ENCODE measurements at places on chromosomes 16 and 17.

GRCh38 chr16:61313931-61314330, 722.3 kb downstream of the CDH8 start:
- no peak for DNase-seq

DNA sequence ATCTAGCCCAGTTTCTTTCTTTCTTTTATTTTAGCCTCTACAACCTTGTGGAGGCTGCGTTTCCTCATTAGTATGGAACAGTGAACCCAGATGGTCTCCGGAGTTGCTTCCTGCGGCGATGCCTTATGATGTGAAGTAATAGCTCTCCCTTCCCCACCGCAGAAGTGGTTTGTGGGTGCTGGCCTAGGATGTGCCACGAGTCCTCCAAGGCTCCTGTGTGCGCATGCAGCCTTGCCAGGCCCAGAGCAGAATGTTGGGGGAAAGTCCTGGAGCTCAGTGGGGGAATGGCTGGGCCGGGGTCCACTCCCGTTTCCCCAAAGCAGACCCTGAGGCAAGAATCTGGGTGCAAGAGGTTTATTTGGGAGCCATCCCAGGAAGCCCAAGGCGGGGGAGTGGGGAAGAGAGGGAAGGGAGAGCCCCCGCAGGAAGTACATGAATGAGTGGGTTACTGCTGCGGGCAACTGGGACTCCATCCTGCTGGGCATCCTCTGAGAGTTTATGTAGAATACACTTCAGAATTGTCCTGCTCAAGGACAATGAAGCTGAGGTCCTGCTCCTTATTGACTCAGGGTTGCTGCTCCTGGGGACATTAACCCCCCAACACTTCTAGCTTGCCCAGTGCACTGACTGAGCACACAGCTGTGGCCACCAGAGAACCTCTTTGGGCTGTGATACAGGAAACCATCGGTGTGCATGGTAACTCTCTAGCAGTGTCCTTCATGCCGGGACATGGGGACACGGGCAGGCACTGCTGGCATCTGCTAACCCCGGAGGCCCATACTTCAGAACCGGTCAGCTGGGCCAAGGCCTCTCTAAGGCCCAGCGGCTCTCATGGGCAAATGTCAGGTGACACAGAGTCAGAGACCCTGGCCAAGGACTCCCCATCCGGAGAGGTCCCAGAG, 3.7 kb upstream of the HCRT start:
- no peak for DNase-seq

DNA sequence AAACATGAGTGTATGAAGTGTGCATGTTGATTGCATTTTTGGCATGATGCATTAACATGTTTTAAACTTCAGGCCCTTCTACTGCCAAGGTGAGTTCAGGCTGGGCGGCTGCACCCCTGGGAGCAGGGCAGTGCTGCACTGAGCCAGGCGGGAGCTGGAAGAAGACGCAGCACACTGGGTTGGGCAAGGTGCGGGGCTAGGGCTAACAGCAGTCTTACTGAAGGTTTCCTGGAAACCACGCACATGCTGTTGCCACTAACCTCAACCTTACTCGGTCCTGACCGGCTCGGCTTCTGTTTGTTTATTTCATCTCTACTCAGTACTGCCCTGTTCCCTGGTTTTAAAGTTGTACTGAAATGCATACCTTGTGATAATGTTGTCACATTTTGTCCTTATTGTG, 61.0 kb downstream of the MAP2K4 start:
- DNase-seq, result no peak

- DNase-seq, result no peak
Measured at GRCh38 chr16:68003031-68003430, 3.7 kb upstream of the DPEP2 start.

DNA sequence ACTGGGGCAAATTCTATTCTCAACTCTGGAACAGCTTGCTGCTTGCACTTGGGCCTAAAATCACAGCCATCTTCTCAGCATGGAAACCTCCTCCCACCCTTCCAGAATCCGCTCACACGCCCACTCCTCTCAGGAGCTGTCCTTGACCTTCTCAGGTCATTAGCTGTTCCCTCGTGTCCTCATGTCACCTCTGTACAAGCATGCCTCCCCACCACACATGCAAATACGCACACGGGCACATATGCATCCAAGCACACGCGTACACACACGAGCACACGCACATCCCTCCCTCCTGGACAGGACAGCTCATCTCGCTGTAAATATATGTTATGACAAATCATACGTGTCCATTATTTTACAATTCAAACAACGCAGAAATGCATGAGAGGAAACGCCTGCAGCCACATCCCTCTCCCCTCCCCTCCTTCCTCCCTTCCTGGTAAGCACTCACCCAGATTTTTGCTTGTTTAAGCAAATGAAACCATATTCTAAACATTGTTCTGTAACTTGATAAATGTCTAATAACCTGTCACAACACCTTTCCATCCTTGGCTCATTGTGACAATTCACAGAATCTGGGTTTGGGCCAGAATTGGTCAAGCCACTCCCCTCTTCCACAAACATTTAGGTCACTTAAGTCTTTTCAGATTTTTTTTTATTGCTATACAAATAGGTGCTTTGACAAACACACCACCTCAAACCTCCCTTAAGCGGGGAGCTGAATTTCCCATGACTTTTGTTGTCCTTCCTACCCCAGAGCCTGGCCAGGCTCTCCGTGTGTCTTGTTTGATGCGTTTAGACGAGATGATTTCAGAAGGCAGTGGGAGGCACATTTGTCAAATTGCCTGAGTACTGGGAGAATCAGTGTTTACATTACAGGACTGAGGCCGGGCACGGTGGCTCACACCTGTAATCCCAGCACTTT, 41.7 kb downstream of the DNAH17 start:
- no peak for DNase-seq

GRCh38 chr17:28173031-28173561, 130.6 kb downstream of the NLK start:
- DNase-seq, result no peak

- no peak for DNase-seq
Measured at GRCh38 chr17:13544765-13545164, 57.0 kb downstream of the HS3ST3A1 start.

GRCh38 chr17:59779521-59779920, 72.1 kb downstream of the VMP1 start:
- no peak for DNase-seq

DNA sequence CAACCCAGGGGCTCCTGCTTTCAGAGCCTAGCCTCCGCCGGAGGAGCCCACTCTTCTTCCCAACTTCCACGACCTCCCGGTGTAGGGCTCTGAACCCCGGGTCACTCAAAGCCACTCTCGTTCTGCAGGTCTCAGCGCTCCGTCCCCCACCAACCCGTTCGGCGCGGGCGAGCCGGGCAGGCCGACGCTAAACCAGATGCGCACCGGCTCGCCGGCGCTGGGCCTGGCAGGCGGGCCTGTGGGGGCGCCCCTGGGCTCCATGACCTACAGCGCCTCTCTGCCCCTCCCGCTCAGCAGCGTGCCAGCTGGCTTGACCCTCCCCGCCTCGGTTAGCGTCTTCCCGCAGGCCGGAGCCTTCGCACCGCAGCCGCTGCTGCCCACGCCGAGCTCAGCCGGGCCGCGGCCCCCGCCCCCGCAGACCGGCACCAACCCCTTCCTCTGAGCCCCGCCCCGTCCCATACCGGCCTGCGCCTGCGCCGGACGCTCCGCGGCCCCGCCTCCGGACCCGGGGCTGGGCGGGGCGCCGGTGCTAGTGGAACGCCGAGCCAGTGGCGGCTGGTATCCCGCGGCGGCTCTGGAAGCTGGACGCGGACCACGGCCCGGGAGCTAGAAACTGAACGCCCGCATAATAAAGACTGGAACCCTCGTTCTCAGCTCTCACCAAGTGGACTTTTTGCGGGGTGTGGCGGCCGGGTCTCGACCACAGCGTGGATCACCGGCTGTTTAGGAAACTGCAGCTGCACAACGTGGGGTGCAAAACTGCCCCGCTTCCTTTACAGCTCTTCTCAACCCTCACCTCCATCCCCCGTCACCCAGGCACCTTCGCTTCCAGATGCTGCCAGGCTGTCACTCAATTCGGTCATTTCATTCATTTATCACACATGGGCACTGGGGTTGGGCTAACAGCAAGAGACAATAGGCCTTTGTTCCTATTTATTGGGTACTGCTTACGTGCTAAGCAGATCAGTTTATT, 5.0 kb upstream of the SPATA20 start:
- DNase-seq, result peak; percentile 88

DNA sequence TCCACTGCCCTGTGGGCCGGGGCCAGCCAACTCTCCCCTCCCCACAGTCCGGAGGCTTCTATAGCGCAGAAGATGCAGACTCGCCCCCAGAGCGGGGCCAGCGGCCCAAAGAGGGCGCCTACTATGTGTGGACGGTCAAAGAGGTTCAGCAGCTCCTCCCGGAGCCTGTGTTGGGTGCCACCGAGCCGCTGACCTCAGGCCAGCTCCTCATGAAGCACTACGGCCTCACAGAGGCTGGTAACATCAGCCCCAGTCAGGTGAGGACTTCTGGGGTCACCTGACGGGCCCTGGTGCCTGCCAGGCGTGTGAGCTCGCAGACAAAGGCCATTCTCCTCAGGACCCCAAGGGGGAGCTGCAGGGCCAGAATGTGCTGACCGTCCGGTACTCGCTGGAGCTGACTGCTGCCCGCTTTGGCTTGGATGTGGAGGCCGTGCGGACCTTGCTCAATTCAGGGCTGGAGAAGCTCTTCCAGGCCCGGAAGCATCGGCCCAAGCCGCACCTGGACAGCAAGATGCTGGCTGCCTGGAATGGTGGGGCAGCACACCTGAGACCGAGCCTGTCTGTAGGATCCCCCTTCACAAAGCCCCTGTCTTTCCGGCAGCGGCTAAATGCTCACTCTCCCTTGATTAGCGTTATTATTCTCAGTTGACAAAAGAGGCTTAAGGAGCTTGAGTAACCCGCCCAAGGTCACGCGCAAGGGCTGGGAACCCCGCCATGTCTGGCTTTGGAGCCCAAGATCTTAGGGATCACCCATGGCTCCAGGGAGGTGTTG, 3.9 kb downstream of the SPATA20 start:
- DNase-seq, result no peak

DNA sequence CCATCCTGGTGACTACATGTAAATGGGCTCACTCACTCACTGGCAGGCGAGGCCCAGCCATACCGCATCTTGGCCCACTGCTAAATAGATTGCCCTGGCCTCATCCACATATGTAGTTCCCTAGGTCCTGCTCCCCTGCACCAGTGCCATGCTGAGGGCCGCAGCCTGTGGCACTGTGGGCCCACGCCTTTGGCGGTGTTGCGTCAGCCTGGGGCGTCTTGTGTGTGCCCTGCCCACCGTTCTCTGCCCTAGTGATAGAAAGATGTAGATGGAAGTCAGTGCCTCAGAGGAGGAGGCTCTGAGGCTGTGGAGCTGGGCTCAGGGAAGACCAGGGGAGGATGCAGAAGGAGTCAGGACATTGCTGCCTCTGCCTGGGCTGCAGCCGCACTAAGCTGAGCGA, 18.9 kb downstream of the C17orf75 start:
- DNase-seq, result no peak

- no peak for DNase-seq
Measured at GRCh38 chr17:46802800-46803199, 15.7 kb downstream of the WNT3 start.

GRCh38 chr16:4534151-4534790, 4.3 kb downstream of the CDIP1 start:
- DNase-seq, result no peak

- no peak for DNase-seq
Measured at GRCh38 chr17:47803201-47803600, 18.4 kb downstream of the OSBPL7 start.

DNA sequence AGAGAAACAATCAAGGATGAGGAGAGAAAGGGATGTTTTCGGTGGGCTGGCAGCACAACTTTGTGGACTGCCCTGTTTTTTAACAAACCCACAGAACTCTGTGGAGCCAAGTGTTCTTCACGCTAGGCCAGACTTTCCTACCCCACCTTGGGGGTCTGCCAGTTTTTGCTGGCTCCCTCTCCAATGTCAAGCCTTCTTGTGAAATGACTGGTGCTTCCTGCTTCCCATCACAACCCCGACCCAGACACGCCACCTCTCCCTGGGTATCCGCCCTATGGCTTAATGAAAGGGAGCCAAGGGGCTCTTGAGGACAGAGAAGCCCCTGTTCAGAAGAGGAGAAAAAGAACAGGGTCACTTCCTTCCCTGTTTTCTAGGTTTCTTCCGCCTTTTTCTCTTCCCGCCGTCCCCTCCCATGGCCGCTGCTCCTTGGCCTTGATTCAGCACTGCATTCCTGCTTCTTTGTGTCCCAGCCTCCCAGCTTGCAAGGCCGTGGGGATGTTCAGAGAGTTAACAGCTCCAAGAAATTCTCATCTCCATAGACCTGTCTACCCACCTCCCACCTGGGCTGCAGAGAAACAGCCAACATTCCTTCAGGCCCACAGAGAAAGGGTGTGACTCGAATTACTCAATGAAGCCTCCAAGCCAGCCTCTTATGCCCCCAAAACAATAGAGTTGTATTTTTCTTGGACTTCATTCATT, 16.5 kb upstream of the SOX9 start:
- DNase-seq, result no peak

DNA sequence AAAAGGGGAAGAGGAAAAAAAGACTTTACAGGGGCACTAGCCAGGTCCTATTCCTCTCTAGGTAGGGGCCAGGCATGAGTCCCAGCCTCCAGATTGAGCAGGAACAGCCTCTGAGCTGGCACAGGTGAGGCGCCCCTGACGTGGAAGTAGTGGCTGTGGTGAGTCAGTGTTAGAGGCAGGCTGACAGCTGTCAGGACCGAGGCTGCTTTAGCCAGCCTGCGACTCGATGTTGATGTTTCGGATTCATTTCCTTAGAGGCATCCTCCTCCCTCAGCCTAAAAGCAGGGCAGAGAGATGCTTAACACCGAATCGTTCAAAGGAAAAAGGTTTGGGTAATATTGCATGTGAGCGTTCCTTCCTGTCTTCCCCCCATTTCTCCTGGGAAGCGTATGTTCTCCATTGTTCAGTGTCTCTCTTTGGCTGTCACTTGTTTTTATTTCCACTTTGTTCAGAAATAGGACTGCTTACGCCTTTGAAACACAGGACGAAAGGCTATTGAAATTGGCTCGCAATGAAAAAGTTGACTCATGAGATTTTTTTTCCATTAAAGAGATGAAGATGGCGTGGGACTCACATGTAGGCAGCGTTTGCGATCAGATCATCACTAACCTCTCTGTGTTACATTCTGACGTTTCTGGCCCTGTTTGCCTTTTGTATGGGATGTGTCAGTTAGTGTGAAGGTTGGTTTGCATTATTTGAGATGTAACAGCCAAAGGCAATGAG, 1.3 kb downstream of the KIAA0513 start:
- DNase-seq, result peak; percentile 76

GRCh38 chr17:17309356-17309755, 6.2 kb downstream of the NT5M start:
- no peak for DNase-seq

Measured in stimulated activated CD4-positive, alpha-beta T cell treated with anti-CD3 and anti-CD28 coated beads, Interleukin-4, amount 100 ng/mL, for 1 hour (primary cell).